ENCODE measurements at places on chromosomes 16 and 17.

GRCh38 chr17:72192800-72193192 is 72.0 kb downstream of the SOX9 start:
- ATAC-seq, result no peak

GRCh38 chr17:45869676-45870341 is 24.5 kb upstream of the MAPT start:
- no peak for ATAC-seq

GRCh38 chr17:50672831-50673551 is 34.7 kb downstream of the ANKRD40 start:
- no peak for ATAC-seq

GRCh38 chr16:48647794-48648193 is 37.8 kb upstream of the N4BP1 start:
- no peak for ATAC-seq

DNA sequence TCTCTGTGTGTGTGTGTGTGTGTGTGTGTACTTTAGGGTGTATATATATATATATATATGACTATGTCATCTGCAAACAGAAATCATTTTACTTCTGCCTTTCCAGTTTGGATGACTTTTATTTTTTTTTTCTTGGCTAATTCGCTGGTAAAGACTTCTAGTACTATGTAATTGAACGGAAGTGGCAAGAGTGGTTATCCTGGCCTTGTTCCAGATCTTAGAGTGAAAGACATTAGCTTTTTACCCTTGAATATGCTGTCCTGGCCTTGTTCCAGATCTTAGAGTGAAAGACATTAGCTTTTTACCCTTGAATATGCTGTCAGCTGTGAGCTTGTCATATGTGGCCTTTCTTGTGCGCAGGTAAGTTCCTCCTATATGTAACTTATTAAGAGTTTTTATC is 72.7 kb upstream of the MYOCD start:
- no peak for ATAC-seq

- ATAC-seq, result peak; percentile 13
These were observed 34.8 kb downstream of the UBN1 start for GRCh38 chr16:4882000-4882632.

GRCh38 chr17:41537614-41537954 is 9.5 kb upstream of the KRT19 start:
- no peak for ATAC-seq

DNA sequence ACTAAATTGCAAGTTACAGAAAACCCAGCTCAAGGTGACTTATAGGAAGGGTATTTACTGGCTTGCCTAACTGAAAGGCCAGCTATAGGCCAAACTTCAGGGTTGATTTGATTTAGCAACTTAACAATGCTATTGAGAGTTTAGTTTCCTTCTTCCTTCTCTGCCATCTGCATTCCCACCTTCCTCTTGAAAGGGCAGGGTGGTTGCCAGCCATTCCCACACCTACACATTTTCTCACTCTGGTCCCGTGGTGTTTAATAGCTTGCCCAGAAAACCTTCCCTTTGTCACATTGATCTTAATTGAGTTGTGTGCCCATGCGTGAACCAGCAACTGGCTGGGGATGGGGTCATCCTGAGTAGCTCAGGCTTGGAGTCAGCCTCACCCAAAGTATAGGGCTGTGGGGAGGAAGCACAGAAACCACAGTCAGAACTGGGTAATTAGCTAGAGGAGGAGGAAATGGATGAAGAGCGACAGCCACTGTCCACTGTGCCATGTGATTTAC is 194.7 kb downstream of the SPECC1 start:
- no peak for ATAC-seq

GRCh38 chr17:81040791-81041337 is 5.9 kb downstream of the BAIAP2 start:
- ATAC-seq, result no peak

- no peak for ATAC-seq
These were observed 213.1 kb upstream of the PSMD7 start for GRCh38 chr16:74083541-74083940.

DNA sequence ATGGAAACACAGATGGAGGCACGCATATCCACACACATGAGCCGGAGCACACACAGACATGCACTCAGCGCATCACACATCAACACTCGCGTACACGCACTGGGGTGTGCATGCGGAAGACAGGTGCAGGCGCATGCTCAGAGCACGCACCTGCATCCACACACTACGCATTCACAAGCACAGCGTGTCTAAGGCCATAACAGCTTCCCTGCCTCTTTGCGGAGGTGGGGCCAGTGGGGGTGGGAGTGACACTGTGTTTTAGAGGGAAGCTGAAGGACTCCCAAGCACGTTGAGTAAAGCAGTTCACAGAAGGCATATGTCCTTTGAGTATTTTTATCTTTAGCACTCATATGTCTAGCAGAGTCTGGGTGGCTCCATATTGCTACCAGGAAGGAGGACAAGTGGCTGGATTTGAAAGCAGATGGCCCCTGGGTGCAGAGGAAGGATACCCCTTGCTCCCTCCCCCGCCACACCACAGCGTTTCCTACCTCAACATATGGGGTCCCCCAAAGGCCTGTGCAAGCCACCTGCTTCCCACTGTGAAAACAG is 68.6 kb upstream of the TOB1 start:
- no peak for ATAC-seq

DNA sequence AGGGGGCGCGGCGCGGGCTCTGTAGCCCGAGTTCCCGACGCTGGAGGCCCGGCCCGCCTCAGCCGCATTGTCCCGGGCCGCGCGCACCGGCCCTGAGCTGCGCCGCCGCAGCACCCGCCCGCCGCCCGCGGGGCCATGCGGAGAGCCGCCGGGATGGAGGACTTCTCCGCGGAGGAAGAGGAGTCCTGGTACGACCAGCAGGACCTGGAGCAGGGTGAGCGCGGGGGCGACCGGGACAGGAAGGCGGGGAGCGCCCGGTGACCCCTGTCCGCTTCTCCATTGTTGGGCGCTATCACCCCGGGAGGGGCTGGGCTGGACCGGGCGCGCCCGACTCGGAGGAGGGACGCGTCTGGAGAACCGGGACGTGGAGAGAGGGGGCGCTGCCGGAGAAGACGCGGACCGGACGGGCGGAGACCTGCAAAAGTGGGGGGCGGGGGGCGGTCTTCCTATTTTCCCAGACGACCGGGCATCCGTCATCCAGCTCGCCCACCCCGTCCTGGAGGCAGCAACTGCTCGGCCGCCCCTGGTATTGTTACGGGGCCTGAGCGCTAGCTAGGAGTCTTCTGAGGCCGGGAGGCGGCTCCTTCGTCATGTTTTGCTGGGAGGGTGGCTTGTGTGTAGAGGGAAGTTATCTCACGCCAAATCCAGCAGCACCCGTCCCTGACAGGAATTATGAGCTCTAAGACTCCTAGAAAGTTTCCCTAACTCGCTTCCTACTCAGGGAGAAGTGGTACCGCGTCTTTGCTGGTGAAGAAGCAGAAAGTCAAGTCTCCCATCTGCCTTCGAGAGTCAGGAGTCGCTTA is 678 bp downstream of the CDR2L start:
- ATAC-seq, result peak; percentile 60

DNA sequence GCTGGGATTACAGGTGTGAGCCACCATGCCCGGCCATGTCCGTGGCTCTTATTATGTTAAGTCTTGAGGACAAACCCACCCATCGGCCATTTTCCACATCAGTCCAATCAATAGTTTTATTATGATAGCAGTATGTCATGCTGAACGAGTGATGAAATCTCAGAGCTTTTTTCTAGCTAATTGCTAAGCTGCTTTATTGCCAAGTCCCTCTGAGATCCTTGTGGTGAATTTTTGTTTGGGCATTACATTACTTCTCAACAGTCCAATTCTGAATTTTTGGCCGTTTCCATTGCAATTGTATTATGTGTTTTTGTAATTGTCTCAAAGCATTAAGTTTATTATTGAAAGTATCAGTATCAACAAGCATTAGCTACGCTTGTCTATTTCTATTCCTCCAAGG is 10.9 kb downstream of the RNF112 start:
- no peak for ATAC-seq

- ATAC-seq, result peak; percentile 66
These were observed 3.4 kb upstream of the NTN3 start for GRCh38 chr16:2467528-2468232.

DNA sequence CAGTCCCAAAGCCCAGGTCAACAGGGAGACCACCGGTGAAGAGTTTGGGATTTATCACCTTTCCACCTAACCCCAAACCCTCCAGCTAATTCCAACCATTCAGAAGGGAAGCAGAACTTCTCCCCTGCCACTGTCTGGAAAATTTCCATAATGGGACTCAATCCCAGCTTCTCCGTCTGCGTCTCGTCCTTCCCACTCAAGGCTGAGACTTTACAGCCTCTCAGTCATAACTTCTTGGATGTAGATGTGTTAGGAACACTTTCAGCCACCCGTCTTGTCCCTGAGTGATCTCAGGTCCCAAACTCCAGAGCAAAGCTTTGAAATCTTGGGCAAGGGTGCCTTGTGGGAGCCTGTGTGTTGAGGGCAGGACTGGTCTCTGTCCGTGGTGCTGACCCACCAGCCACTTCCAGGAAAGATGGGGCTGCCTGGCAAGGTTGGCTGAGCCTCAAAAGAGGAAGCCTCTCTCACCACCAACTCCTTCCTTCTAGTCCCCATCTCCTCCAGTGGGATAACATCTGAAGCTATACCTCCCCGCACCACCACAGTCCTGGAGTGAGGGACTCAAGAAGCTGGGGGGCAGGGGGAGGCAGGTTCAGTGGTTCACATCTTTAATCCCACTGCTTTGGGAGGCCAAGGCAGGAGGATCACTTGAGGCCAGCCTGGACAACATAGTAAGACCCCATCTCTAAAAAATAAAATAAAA is 9.3 kb downstream of the GAS2L2 start:
- peak; percentile 11 for ATAC-seq

DNA sequence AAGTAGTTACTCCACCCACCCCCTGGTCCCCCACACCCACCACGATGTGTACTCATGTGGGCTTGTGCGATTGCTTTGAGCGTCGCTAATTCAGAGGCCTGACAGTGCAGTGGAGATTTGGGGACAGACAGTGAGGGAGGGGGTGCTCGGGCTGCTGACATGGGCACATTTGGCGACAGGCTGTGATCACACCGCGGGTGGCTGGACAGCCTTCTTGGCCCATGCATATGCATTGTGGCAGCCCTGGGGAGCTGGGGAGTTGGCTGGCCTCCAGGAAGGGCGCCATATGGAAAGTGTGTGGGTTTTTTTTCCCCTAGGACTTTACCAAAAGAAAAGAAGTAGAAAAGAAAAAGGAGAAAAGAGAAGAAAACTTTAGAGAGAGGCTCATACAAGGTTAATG is 275.5 kb upstream of the N4BP1 start:
- ATAC-seq, result no peak

DNA sequence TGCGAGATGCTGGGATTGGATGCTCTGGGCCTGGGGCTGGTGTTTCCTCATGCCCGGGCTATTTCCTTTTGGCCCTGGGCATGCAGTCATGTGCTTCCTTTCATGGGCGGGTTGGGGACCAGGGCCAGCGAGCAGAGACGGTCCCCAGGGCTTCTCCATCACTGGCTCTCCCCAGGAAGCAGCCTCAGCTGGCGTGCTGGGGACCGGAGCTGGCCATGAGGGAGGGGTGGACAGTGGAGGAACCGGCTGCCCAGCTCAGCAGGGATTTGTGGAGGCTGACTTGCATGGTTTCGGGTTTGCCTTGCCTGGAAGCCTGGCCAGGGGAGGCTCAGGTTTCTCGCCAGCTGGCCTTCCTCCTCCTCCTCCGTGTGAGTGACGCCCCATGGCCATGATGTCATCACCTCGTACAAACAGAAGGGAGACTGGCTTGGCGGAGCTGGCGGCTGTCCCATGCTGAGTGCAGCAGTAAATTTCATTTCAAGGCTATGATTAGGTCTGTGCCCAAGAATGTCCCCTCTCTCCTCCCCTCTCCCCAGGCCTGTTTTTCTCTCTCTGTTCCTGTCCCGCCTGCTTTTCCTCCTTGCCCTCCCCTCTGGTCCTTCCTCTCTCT is 8.9 kb upstream of the TIMP2 start:
- peak; percentile 68 for ATAC-seq

DNA sequence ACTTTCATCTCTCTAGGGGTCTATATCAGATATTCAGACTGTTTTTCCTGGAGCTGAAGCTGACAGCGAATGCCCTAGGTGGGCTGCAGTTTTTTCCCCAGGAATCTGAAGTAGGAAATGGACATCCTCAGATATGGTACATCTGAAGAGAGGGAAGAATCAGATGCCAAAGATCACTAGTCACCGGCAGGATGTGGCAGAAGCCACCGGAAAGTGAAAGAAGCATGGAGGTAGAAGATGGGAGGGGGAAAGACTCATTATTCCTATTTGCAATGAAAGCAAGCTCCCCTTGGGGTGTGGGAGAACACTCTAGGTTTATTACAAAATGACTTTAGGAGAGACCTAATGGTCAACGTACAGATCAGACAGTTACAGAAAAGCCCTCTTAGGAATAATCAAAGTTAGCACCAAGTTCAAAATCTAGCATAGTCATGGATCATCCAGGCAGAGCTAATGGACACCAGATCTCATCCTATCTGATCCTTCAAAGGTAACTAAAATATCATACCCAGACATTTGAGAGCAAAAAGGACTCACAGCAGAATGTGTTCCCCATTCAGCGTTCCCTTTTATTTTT is 110.7 kb downstream of the HS3ST3A1 start:
- no peak for ATAC-seq

DNA sequence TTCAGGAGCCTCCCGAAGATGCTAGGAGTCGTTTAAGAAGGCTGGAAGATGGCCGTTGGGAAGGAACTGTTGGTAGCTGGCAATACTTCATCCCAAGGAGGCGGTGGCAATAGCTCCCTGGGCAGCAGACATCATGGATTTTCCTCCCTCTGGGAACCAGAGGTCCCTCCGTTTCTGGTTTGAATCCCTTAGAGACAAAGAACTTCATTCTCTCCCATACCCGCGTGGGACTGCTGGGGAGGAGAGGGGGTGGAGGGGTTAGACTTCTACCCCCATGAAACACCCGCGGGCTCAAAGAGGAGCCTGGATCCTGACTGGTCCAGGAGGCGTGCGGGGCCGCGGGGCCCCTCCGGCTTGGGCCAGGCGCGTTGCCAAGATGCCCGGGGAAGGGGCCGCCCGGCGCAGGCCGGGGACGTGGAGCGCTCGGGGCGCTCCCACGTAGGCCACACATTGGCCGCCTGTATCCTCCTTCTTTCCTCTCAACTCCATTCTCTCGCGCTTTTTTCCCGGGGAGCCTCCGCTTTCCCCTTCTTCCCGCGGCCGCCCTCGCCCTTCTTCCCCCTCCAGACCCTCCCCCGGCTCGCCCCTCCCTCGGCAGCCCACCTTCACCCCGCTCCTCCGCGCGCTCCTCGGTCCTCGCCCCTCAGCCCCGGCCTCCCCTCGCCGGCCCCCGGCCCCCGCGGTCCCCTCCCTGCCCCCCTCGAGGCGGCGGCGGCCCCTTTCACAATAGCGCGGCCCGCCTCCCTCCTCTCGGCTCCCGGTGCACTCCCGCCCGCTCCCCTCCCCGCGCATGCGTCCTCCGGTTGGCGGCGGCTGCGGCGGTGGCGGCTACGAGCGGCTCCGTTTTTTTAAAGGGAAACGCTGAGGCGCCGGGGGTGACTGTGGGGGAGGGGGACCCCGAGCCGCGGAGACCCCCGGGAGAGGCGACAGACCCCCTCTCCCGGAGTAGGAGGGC is at the start of gene MSL1:
Gene MSL1, plus strand, starts transcription at position 791 of the 955 bp plus-strand sequence. CDS start 642 bp downstream, outside the sequence.
- ATAC-seq, result peak; percentile 73

DNA sequence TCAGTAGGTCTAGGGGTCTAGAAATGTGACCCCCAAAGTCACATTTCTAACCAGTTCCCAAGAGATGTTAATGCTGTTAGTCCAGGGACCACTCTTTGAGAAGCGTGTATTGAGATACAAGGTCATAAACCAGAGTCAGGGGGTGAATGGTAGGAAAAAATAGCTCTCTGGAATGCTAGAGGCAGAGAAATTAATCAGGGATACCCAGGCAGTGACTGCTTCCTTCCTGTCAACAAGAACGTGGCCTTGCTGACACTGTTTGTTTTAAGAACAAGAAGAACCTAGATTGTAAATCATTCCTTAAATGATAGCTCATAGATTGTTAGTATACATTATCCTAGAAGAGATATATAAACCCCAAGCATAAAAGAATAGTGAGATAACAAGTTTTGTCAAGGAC is 43.8 kb downstream of the PITPNM3 start:
- no peak for ATAC-seq
